Fibroblast of the conjunctiva (primary cell): ENCODE measurements at places on chromosomes 11 and 22.

DNA sequence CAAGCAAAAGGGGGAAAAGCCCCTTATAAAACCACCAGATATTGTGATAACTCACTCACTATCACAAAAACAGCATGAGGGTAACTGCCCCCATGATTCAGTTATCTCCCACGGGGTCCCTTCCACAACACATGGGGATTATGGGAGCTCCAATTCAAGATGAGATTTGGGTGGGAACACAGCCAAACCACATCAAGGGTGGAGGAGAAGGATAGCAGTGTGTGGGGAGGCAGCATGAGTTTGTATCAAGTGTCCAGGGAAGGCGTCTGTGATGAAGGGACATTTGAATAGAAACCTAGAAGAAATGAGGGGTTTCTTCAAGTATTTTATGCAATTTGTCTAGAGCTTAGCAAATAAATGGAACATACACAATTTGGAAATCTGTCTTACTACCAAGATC lies 98.2 kb downstream of the SLC1A2 start:
- no peak for DNase-seq

DNA sequence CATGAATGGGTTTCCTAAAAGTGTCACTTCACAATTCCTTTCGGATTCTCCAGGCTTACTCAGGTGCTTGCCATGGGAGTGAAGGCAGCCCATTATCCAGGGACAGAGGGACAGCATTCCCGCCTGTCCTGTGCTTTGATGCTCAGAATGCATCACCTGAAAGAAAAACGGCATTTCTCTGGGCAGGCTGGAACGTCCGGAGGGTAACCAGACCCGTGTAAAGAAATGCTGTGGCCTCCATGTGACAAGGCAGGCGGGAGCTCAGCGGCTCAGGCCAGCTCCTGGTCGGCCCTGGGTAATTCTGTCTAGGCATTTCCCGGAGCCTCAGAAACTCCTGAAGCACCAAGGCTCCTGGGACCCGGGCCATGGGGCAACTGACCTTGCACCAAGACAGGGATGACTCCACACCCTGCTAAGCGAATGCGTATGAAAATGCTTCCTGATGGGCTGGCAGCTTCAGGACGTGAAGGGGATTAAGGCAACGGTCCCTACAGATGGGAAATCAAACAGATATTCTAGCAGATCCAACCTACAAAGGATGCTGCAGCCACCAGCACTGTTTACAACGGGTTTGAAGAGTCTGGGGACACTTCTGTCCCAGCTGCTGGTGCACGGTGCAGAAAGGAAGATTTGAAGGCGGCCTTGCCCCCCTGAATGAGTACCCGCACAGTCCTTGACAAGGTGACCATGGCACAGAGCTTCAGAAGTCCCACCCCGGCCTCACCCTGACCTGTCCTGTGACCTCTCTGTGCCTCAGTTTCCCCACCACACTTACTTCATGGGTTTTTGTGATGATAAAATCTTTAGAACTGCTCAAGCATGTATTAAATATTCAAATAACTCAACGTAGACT lies 13.6 kb upstream of the FGF3 start:
- DNase-seq = no peak

DNA sequence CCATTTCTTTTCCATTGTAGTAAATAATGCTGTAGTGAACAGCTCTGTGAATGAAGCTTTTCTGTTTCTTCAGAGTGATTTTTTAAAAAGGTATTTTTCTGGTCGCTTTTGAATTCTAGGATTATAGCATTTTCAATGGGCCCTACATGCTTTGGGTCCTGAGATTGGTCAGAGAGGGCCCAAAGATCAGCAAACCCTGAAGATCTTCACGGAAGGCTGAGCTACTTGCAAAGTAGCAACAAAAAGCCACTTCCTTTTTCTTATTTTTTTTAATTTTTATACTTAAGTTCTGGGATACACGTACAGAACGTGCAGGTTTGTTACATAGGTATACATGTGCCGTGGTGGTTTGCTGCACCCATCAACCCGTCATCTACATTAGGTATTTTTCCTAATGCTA lies 200.5 kb downstream of the FAT3 start:
- DNase-seq = no peak

GRCh38 chr11:9701799-9702198 lies 37.9 kb downstream of the SWAP70 start:
- no peak for DNase-seq

GRCh38 chr22:28882545-28882877 lies 861 bp upstream of the ZNRF3 start:
- no peak for DNase-seq

DNA sequence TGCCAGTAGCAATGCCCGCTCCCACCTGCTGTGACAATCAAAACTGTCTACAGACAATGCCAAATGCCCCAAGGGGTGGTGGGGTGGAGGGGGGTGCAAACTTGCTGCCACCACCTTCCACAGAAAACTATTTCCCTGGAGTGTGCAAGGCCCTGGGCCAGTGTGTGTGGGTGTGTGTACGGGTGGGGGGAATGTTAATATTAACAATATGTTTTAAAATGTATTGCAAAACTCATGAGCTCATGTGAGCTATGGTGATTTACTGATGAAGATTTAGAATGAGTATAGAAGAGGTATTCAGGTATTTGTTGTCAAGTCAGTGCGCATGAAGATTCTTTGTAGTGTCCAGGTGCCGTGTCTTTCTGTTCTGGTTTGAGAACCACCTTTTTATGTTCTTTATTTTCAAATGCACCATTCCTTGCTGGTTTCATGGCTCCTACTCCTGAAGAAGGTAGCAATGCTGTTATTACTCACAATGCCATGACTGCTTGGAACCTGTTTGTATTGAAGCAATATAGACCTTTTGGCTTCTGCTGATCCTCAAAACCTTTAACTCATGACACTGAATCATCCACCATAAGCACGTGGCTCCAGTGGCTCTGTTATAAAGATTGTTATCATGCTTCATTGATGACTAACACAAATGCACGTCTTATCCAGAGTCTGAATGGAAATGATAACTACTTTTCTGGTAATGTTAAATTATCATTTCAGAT lies 29.9 kb upstream of the AQP11 start:
- peak; percentile 57 for DNase-seq
